Glomerular endothelial cell (primary cell): ENCODE measurements at places on chromosomes 11 and 22. TPM values are rescaled to one million over a fixed set of nuclear protein-coding genes. Genes with fewer than 3 reads are reported as not detected.

GRCh38 chr22:44394246-44395117, 81.7 kb upstream of the SHISAL1 start:
- no peak for DNase-seq

DNA sequence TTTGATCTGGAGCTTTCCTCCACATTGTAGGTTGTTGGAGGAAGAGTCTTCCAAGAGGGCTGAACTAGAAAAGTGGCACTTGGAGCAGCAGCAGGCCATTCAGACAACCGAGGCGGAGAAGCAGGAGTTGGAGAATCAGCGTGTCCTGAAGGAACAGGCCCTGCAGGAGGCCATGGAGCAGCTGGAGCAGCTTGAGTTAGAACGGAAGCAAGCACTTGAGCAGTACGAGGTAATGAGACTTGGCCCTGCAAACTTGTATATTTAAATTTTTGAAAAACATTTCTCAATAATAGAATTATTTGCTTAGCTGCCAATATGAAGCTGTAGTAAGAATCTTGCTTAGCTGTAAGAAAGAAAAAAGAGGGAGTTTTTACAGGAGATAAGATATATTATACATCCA, 84.0 kb downstream of the SWAP70 start:
- DNase-seq = no peak

- no peak for DNase-seq
Observed at GRCh38 chr22:20524004-20524481, 16.6 kb downstream of the MED15 start.

- DNase-seq = no peak
Observed at GRCh38 chr22:39176714-39177455, 24.4 kb upstream of the CBX7 start.

DNA sequence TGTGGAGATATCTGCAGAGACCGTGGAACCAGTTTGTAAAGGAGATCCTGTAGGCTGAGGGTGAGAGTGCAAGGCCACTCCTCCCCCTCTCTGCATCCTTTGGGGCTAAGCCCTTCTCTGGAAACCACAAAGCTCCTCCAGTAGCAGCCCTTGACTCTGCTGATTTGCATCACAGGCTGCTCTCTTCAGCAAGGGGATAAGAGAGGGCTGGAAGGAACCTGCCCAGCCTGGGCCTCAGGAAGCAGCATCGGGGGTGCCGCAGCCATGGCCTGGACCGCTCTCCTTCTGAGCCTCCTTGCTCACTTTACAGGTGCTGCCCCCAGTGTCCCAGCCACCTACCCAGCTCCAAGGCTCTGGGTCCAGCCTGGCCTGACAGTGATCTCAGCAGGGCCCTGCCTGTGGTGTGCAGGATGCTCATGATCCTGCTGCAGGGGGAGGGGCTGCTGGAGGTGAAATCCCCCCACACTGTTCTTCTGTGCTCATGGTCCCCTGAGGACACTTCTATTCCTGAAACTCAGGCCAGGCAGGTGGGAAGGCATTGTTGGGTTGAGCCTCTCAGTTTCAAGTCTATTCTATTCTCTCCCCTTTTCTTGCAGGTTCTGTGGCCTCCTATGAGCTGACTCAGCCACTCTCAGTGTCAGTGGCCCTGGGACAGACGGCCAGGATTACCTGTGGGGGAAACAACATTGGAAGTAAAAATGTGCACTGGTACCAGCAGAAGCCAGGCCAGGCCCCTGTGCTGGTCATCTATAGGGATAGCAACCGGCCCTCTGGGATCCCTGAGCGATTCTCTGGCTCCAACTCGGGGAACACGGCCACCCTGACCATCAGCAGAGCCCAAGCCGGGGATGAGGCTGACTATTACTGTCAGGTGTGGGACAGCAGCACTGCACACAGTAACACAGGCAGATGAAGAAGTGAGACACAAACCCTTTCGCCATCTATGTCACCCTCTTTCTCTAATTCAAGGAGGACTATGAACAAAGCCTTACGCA, 68.5 kb upstream of the IGLL5 start:
- DNase-seq = no peak

GRCh38 chr11:12042215-12042676, 33.8 kb upstream of the DKK3 start:
- no peak for DNase-seq

DNA sequence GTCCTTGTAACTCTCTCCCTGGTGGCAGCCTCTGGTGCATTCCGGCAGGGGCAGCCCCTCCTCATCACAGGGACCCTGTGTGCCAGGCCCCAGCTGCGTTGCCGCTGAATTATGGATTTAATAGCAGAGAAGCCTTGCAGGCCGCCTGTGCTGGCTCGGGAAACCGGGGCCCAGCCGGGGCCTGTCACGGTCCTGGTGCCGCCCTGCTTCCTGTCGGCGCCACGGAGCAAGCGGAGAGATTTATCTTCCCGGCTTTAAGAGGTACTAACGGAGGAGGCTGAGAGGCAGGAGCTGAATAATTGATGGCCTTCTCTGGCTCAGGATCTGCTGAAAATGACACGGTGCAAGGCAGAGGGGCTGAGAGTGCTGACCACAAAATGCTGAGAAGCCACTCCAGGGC, 54.0 kb upstream of the CCDC188 start:
- no peak for DNase-seq

GRCh38 chr11:77981346-77981947, 13.0 kb downstream of the INTS4 start:
- no peak for DNase-seq

- no peak for DNase-seq
Observed at GRCh38 chr11:86477495-86478155, 102.9 kb downstream of the CCDC81 start.

The BIRC3 gene
- 5.6 and 7.3 TPM in 2 replicates for total RNA-seq

The TREH gene
- not detected in 2 replicates for total RNA-seq

The CSNK2A3 gene
- 1.1 and 2.0 TPM in 2 replicates for total RNA-seq

The OR56B1 gene
- total RNA-seq = not detected in 2 replicates
